ENCODE measurements at places on chromosomes 11 and 22.

- no peak for DNase-seq
Measured at GRCh38 chr22:17914474-17914873, 109.9 kb downstream of the MICAL3 start.

GRCh38 chr22:35367331-35367886 lies 13.5 kb upstream of the HMOX1 start:
- DNase-seq = no peak

GRCh38 chr11:2898366-2899079 lies 12.9 kb upstream of the CDKN1C start:
- no peak for DNase-seq

DNA sequence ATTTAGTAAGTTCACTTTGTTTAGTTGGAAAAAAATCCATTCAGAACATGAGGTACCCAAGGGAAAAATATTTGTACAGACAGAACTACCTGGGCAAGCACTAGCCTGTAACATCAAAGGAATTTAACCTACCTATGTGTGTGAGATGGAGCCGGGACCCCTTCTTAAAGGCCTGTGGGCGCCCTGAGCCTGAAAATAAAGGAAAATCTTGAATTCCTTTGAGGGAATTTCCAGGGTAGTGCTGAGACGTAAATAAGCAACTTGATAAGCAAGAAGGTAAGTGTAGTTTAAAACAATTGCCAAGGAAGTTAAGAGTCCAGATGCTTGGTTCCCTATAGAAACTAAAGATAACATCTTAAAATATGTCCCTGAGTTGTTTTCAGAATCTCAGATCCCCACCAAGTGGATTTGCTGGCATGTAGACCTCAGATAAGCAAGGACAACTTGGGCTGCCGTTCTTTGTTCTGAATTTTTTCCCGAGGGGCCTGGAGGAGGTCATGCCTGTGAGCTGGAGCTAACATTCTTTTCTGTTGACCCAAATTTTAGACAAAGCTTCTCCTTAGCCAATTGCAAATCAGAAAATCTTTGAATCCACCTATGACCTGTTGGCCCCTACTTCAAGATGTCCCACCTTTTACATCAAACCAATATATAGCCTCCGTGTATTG lies 31.0 kb downstream of the MED17 start:
- DNase-seq = no peak

- DNase-seq = no peak
Measured at GRCh38 chr22:40628354-40629042, 8.0 kb downstream of the MRTFA start.

DNA sequence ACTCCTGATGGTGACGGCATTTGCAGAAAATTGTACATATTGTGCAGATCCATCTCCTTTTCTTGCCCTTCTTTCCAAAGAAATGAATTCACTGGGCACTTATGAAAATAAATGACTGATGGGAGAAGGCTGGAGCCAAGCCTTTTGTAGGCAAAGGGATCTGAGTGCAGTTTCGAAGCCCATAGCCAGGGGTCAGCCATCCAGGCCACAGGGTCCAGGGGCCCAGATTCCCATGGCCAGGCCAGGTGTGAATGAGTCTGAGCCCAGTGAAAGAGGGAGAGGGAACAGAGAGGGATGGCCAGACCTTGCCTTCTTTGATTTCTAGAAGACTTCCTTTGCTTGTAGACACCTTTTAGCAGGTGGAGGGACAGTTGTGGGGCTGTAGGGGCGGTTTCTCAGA lies 209.1 kb downstream of the KIRREL3 start:
- DNase-seq = no peak

GRCh38 chr11:69665669-69666068 lies 9.5 kb downstream of the LTO1 start:
- no peak for DNase-seq

DNA sequence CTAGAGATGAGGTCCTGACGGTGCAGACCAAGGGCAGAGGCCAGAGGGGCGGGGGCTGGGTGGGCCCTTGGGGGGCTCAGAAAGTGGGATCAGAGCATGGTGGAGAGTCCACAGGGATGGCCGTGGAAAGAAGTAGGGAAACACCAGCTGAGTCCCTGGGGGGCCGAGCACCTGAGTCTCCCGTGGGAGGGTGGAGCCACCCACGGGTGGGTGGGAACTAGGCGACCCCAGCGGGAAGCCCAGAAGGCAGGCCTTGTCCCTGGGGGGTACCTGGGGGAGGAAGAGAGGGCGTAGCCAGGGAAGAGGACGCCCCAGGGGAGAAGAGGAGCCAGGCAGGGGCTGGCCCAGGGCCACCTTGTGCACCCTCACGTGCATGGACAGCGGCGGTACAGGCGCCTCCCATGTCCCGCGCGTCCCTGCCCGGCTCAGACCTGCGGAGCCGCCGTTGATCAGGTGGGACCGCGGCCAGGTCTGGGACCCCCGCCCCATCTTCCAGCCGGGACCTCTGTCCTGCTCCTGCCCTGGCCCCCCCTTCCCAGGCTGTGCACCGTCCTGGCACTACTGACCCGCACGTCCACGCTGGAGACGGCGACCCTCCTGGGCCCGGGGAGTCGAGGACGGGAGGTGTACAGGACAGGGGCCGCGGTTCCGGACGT lies 10.2 kb downstream of the CRELD2 start:
- DNase-seq = no peak

- DNase-seq = no peak
Measured at GRCh38 chr11:35675901-35676610, 13.5 kb downstream of the TRIM44 start.

- no peak for DNase-seq
Measured at GRCh38 chr11:84790849-84791427, 836.2 kb downstream of the DLG2 start.

GRCh38 chr22:24463071-24463760 lies 31.9 kb upstream of the UPB1 start:
- no peak for DNase-seq

- no peak for DNase-seq
Measured at GRCh38 chr22:43543522-43544288, 131.9 kb downstream of the MPPED1 start.

- no peak for DNase-seq
Measured at GRCh38 chr22:12601870-12602779, 2925.9 kb upstream of the OR11H1 start.

DNA sequence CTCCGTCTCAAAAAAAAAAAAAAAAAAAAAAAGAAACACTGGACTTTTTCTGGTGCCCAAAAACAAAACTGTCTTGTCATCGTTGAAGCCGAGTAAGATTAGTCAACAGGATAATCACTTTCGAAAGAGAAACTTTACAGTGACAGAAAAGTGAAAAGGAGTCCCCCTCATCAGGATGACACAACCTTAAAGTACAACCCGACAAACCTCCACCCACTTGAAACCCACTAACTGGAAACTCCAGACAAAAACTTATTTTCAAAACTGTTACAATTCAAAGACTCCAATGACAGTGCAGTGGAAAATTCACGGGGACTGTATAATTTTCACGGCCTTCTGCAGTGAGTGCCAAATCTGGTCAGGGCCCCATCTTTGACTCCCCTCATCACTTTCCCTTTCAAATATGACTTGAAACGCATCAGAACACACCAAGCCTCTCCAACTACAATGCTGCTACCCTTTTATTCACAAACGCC lies 1.3 kb downstream of the DENND5A start:
- DNase-seq = no peak

DNA sequence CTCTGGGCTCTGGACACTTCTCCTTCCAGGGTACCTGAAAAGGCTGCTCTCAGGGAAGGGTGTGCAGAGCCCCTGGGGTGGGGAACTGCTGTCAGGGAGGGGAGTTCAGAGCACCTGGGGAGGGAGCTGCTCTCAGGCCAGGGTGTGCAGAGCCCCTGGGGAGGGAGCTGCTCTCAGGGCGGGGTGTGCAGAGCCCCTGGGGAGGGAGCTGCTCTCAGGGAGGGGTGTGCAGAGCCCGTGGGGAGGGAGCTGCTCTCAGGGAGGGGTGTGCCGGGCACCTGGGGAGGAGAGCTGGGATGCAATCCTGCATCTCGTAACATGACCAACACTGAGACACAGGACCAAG lies 764.2 kb downstream of the BRD1 start:
- DNase-seq = no peak

DNA sequence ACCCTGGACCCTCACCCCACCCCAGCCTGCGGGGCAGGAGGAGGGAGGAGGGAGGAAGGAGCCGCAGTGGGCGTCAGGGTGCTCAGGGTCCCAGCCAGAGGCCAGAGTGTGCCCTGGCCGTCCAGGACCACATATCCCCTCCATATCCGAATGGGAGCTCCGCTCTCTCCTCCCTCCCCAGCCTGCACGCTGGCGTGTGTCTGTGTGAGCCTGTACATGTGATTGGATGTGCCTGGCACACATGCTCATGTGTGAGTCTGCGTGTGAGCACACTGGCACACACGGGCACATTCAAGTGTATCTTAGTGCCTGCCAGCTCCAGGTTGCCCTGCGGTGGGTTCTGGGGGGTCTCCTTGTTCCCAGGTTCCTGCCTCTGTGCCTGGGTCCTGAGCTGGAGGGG lies 8.1 kb downstream of the TSSC4 start:
- DNase-seq = no peak
